ENCODE measurements at places on chromosomes 11 and 22. TPM values are rescaled to one million over a fixed set of nuclear protein-coding genes. Genes with fewer than 3 reads are reported as not detected.

NARS2 gene
- 36.1 TPM for total RNA-seq

C11orf21 gene
- not detected for total RNA-seq

CLDN5 gene
- 0.27 TPM for total RNA-seq

GSTT2B gene
- 4.9 TPM for total RNA-seq

KRTAP5-8 gene
- not detected for total RNA-seq

HBG2 gene
- not detected for total RNA-seq

OR5P2 gene
- not detected for total RNA-seq

YAP1 gene
- total RNA-seq, result 158 TPM

ALX4 gene
- total RNA-seq, result not detected

GLYATL2 gene
- total RNA-seq, result 3.3 TPM

TRPC6 gene
- 0.16 TPM for total RNA-seq

MS4A3 gene
- total RNA-seq, result not detected

SERPING1 gene
- total RNA-seq, result 77.0 TPM

HEPN1 gene
- total RNA-seq, result not detected

PKDREJ gene
- 0.09 TPM for total RNA-seq

DRICH1 gene
- not detected for total RNA-seq

APOL5 gene
- total RNA-seq, result not detected

UPK3A gene
- total RNA-seq, result not detected

LRRN4CL gene
- 62.0 TPM for total RNA-seq

DENND6B gene
- total RNA-seq, result 2.8 TPM

GVQW3 gene
- total RNA-seq, result 4.2 TPM
